ENCODE measurements at places on chromosomes 2 and 18.

GRCh38 chr2:197205585-197206215 is 104.9 kb downstream of the ANKRD44 start:
- DNase-seq = peak; percentile 56

DNA sequence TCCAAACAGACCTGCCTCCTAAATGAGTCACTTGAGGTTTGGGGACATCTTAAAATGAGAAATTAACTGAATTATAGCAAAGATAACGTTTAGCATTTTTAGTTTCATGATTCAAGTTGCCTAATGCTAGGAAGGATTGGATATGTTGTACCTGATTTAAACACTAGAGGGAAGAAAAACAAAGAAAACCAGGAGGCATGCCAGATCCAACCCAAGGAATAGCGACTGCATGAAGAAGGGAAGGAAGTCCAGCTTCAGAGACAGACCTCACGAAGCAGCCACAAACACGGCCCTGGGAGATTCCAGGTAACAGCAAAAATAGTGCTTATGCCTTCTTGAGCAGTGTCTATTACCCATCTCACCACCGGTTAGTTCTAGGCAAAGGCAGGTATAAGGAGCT is 499.9 kb upstream of the SPHKAP start:
- no peak for DNase-seq

DNA sequence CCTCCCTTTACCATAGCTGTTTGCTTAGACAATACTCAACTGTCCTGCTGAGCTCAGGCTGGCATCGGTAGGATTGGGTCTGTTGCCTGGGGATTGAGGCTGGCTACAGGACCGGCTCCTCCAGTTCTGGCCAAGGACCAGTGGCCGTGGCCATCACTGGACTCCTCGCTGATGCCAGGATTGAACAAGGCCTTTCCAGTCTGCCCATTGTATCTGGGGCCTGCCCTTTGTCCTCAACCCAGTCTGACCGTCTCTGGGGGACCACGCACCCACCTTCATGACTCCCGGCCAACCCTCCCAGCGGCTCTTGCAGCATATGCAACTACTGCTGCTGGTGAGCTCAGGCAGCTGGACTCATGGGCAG is 28.7 kb downstream of the SH2D6 start:
- no peak for DNase-seq

GRCh38 chr2:48362515-48362914 is 167.4 kb upstream of the STON1 start:
- DNase-seq = no peak

- no peak for DNase-seq
These were observed 115.8 kb downstream of the POLE4 start for GRCh38 chr2:75074228-75074627.

DNA sequence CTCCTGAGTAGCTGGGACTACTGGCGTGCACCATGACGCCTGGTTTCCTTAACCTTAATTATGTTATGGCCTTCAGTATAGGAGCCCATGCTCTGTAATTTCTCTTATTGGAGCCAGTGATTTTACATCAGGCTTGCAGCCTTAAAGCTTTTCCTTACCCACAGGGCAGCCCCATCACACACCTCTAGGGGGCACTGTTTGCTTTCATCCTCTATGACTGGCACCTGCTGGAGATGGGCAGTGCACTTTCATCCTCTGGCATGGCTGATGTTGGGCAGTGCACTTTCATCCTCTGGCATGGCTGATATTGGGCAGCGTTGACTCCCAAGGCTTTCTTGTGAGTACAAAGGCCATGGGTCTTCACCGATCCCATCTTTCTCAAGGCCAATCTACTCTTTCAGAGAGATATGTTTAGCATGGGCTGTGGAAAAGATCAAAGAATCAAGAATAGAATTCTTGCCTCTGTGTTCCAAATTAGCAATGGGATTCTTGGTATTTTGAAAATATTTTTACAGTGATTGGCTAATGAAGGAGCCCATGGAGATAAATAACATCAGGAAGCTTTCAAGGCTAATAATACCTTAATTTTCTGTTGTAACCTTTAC is 80.7 kb upstream of the MEX3C start:
- peak; percentile 21 for DNase-seq

DNA sequence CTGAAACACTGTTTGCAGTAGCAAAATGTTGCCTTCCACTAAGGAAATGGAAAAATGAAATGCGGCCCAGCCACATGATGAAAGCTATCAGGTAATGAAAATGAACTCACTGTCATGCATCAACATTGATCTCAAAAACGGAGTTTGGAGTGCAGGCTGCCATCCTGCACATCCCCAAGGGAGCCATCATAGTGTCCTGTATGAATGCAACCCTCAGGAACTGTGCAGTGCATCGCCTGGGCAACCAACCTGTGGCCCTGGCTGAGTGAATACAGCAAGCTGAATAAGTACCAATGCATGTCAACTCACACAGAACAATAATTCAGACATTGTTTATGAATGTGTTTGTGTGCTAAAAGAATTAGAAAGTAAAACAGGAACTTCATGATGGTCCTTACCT is 23.1 kb upstream of the TXNDC2 start:
- no peak for DNase-seq

GRCh38 chr2:177889818-177890460 is 182.6 kb downstream of the PDE11A start:
- no peak for DNase-seq

DNA sequence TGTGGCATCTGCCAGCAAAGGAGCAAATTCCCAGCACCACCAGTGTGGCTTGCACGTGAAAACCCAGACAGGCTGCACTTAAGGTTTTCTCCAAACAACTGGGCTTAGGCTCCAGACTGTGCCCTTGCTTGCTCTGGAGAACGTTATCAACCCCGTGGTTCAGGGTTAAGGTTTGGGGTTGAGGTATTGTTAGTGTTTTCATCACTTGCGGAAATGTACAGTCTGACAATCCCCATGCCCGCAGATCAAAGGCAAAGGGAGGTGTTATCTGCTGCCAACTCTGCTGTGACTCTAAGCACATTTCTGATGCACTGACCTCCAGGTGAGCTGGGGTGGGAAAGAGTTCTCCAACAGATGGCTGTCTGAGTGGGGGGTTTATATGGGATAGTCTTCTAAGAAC is 253.5 kb upstream of the NT5C1B start:
- no peak for DNase-seq

DNA sequence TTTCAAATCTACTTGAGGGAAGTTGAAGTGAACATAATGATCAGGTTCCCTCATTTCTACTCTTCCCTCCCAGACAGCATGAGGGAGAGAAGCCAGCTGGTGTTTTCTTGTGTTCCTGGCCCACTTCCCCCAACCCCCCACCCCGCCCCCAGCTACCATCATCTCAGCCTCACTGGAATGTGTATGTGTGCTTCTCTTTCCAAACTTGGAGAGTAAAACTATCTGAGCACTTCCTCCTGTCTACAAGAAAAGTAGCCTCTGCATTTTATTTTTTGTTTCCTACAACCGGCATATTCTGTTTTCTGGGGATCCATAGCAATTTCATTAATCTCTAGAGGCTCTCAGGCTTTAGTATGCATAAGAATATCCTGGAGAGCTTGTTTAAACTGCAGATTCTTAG is 53.6 kb upstream of the GRHL1 start:
- no peak for DNase-seq

DNA sequence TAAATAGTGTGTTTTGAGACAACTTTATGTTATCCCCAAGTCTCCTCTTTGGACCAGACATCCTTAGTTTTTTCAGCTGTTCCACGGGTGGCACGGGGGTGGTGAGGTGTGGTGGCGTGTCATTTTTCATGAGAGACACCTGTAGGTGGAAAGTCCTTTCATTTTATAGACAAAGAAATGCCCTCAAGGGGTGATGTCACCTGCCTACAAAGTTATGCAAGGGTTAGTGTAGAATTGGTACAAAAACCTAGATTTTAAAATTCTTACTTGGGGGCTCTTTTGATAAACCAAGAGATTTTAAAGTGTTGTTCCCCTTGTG is 15.3 kb downstream of the CTDP1 start:
- DNase-seq = no peak

- DNase-seq = no peak
These were observed 198.8 kb downstream of the KCNS3 start for GRCh38 chr2:18077231-18077630.

- no peak for DNase-seq
These were observed 489.4 kb downstream of the LRP1B start for GRCh38 chr2:141641462-141641861.

DNA sequence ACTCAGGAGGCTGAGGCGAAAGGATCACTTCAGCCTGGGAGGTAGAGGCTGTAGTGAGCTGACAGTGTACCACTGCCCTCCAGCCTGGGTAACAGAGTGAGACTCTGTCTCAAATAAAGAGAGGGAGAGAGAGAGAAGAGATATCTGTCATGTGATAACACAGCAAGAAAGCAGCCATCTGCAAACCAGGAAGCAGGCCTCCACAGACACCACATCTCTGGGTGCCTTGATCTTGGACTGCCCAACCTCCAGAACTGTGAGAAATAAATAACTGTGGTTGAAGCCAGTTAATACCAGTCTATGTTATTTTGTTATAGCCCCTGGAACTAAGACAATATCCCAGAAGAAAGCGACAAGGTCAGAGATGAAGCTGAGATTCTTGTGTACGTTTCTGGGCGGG is 2.6 kb upstream of the CCDC68 start:
- no peak for DNase-seq

GRCh38 chr2:70468878-70469277 is 84.7 kb downstream of the TGFA start:
- no peak for DNase-seq

DNA sequence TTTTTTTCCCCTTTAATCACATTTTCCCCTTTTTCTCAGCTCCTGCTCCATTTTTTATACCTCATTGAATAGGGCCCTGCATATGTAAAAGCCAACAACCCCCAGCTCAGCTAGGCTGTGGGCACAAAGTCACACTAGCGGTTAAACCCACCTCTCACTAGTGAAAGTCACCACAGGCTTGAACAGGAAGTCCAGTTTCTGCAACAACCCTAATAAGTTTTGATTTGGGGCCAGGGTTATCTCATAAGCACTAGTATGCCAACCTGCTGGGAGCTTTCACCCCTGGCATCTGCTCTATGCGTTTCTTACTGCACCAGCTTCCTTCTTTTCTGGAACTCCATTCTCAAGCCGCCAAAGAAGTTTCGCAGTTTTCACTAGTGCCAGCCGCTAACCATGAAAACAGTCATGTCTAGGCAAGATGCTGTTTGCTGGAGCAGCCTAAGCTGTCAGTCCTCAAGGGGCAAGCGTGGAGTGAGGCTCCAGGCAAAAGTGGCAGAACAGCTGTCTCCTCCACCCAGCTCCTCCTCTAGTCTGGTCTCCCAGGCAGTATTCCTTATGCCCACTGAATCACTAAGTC is 197.0 kb upstream of the MEIS1 start:
- DNase-seq = no peak

DNA sequence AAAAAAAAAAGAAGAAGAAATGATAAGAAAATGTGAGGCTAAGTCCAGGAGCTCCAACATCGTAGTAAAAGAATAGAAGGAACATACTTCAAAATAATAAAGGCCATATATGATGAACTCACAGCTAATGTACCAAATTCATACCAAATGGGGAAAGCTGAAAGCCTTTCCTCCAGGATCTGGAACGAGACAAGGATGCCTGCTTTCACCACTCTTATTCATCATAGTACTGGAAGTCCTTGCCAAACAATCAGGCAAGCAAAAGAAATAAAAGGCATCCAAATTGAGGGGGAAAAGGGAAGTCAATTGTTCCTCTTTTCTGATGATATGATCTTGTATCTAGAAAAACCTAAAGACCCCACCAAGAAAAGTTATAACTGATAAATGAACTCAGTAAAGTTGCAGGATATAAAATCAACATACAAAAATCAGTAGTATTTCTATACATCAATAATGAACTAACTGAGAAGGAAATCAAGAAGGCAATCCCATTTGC is 170.6 kb downstream of the METTL4 start:
- no peak for DNase-seq

DNA sequence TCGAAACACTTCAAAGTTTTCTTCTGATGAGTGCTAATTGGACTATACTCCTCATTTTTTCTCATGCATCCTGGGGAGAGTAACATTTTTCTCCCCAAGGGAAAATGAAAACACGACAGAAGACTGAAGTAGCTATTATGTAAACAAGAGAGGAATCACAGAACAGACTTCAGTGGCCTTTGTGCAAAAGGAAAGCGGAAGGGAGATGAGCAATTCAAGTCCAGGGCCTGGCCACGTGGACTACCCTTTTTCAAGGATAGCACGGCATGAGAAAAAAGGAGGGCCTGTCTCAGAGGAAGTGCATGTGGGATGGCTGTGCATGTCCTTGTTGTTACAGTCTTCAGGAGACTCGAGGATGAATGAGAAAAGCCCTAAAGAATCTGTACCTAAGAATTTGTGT is 43.8 kb upstream of the KCNE4 start:
- DNase-seq = no peak

GRCh38 chr2:25558262-25558661 is 115.1 kb downstream of the DTNB start:
- peak; percentile 45 for DNase-seq

DNA sequence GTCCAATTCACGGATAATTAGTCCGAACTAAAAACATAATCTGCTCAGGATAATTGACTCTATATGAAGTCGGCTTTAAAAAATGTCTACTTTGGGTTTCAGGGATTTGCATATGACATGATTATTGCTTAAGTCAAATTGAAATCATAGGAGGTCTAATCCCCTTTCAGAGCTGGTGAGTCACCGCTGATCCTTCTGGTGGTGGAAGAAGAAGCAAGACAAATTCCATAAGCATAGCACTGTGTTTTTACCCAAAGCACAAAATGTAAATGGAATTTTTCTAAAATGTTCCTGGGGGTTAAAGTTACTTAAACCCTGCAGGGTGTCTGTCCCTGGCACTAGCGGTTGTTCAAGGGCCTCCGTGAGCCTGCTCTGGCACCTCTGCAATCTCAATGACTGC is 460.2 kb downstream of the LRATD1 start:
- no peak for DNase-seq

Data from germinal center (tissue), 1 donor.